ENCODE measurements at places on chromosomes 11 and 22. TPM values are rescaled to one million over a fixed set of nuclear protein-coding genes. Genes with fewer than 3 reads are reported as not detected.

TLCD5 gene
- 0.25 TPM for total RNA-seq

KRTAP5-7 gene
- not detected for total RNA-seq

H19 gene
- not detected for total RNA-seq

ZNRD2 gene
- 24.6 TPM for total RNA-seq

C11orf87 gene
- total RNA-seq = not detected

DNA sequence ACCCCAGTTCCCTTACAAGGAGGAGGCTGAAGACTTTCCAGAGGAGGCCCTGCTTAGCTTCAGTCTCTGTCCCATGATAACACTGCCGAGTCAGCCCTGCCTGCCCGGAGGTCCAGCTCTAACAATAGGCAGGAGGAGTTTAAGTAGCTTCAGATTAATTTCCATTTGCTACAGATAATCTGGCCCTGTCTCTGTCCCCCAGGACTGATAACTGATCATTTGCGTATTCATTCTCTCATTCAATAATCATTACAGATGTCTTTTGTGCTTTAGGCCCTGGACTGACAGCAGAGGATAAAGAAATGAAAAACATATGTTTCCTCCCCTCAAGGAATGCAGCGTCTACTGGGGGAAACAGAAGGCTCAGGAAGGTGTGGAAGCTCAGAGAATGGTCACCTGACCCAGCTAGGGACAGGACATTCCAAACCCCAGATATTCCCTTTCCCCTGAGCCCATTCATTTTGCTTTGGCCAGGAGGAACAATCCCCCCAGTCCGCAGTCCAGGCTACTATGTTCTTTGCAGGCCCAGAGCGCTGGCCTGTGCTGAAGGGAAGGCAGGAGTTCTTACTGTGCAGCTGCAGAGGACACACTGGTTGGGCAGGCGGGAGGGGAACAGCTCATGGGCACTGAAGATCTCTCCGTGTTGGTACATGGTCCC, 20.8 kb downstream of the CHRDL2 start:
- no peak for DNase-seq

DNA sequence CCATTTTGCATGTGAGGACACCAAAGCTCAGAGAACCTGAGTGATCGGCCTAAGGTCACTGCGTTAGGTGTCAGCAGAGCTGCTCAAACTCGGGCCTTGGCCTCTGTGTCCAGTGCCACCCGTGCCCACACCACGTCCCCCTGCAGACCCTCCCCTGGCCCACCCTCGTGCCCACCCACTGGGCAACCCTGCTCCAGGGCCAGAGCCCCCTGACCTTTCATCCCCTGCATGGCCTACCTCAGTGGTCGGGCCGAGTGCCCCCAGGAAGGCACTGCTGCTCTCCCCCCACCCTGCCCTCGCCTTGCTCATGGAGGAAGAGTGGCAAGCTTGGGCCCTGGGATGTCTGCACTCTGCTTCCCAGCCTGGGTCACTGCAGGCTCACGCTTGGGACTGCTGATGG, 17.7 kb downstream of the B3GAT1 start:
- no peak for DNase-seq

GRCh38 chr11:77171885-77172665, 44.0 kb downstream of the MYO7A start:
- DNase-seq = no peak

- no peak for DNase-seq
Observed at GRCh38 chr11:120376547-120377182, 40.5 kb downstream of the ARHGEF12 start.

DNA sequence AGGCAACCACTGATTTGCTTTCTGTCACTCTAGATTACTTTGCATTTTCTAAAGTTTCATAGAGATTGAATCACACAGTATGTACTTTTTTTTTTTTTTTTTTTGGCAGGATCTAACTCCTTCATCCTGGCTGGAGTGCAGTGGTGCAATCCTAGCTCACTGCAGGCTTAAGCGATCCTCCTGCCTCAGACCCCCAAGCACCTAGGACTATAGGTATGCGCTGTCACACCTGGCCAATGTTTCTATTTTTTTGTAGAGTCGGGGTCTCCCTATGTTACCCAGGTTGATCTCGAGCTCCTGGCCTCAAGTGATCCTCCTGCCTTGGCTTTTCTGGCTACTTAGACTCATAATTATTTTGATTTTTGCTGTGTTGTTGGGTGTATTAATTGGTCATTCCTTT, 294.6 kb upstream of the CTSC start:
- no peak for DNase-seq
